ENCODE measurements at places on chromosomes 16 and 17.

- DNase-seq: no peak
These were observed 91.4 kb upstream of the SALL1 start for GRCh38 chr16:51242296-51242994.

DNA sequence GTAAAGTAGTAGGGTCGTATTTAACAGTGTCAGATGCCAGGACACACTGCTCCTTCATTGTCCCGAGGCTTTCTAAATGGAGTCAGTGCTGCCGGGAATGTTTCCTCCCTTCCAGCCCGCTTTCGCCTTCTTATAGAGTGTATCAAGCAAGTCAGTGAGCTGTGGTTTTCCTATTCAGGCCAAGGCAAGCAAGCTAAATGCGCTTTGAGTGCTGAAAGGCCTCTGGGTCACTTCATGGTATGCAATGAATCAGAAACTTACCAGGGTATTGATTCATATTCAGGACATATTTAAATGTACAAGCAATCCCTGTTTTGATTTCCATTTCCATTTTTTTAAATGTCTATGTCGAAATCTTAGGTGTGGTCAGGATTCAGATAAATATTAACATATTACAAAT, 327.9 kb upstream of the SOX9 start:
- peak; percentile 48 for DNase-seq

GRCh38 chr17:28896884-28897768, at the start of gene FLOT2:
FLOT2 (minus strand) TSS chr17:28897733; CDS start chr17:28897574, 159 bp downstream.
- peak; percentile 39 for DNase-seq

DNA sequence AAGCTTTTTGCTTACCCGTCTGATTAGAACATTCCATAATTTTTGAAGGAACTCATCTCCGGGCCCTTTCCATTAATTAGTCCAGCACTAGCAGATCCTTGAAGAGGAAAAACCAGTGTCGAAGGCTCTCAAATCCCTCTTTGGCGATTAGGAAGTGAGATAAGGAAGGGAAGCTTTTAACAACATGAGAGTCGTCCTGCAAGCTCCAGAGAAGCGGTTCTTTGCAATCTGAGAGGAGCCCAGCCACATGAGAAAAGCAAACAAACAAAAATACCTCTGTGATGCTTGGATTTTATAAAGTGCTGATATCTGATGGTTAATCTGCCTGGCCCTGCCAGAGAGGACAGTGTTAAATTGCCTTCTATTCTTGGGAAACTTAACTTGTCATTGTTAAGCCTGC, 339.8 kb upstream of the SALL1 start:
- DNase-seq: peak; percentile 15

DNA sequence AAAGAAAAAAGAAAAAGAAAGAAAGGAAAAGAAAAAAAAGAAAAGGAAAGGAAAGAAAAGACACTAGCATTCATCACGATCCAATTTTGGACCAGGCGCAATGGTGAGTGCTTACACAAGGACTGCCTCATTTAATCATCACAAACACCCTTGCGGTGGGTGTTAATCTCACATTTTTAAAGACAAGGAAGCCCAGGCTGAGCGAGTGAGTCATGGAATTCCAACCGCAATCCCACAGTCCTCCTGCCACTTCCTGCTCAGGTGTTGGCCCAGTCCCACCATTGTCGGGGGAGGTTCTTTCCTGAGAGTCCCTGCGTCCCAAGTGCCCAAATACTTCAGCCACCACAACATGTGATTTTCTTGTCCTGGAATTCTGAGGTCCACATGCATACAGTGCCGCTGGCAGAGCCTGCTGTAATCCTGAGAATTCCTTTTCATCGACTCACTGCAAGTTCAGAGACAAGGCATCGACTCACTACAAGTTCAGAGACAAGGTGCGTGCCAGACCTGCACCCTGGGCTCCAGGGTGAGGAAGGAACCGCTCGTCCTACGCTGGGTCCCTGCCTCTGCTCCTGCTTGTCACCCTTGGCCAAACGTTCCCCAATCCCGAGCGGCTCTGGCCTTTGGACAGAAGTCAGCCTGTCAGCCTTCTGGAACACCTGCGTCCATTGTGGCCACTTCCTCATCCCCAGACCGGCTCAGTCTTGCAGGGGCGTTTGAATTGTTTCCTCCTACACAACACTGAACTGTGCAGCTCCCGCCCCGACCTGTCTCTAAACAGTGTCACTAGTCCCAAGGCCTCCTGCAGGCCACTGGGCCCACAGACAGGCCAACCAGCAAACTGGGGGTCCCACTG, 5.8 kb downstream of the ZG16B start:
- DNase-seq: peak; percentile 98

- peak; percentile 91 for DNase-seq
These were observed 7.5 kb downstream of the UBE2Z start for GRCh38 chr17:48915459-48916282.

- DNase-seq: no peak
These were observed 35.1 kb downstream of the DDX19A start for GRCh38 chr16:70381604-70382342.

GRCh38 chr16:56102183-56102686, 89.1 kb upstream of the GNAO1 start:
- DNase-seq: peak; percentile 46

DNA sequence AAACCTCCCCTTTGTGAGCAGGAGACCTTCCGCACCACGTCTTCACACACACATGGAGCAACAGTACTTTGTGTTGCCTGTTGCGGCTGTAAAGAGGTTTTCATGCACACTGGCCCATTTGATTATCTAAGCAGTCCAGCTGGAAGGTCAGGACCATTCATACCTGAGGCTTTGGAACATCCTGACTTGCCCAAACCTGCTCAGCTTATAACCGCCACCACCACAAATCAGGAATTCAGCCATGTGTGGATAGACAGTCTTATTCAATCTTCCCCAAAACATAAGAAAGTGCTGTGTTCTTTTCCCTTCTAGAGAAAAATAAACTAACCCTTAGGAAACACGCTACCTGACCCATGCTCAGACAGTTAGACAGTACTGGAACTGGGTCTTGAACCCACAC, 81.6 kb upstream of the XYLT1 start:
- DNase-seq: no peak

DNA sequence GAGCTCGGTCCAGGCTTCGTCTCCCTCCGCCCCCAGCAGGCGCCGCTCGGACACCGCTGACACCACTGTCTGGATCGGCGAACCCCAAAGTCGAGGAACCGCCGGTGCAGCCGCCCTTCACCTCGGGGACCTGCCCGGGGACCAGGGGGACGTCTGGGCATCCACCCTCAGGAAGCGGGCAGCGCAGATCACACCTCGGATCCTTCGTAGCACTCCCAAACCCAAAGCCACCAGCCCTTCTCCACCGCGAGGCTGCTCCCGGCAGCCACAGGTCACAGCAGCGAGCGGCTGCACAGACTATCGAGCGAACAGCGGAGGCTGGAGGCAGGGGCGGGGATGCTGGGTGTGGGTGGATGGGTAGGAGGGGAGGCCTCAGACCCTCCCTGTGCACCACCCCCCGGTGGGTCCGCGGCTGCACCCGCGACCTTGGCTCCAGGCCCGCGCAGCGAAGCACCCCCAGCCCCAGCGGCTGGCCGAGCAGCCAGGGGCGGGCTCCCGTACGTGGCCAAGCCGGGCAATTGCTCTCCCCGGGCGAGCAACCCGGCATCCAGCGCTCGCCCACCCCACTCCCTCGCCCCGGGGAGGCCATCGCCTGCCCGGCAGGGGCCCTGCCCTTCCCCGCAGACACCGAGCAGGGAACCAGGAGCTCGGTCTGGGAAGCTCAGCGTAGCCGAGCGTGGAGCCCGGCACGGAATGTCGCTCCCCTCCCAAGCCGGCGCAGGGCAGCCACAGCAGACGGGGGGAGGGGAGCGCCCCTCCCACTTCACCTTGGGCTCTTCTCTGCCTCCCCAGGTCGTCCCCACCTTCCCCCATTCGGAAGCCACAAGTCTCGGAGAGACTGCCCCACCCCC, 1.0 kb downstream of the SDK2 start:
- no peak for DNase-seq

DNA sequence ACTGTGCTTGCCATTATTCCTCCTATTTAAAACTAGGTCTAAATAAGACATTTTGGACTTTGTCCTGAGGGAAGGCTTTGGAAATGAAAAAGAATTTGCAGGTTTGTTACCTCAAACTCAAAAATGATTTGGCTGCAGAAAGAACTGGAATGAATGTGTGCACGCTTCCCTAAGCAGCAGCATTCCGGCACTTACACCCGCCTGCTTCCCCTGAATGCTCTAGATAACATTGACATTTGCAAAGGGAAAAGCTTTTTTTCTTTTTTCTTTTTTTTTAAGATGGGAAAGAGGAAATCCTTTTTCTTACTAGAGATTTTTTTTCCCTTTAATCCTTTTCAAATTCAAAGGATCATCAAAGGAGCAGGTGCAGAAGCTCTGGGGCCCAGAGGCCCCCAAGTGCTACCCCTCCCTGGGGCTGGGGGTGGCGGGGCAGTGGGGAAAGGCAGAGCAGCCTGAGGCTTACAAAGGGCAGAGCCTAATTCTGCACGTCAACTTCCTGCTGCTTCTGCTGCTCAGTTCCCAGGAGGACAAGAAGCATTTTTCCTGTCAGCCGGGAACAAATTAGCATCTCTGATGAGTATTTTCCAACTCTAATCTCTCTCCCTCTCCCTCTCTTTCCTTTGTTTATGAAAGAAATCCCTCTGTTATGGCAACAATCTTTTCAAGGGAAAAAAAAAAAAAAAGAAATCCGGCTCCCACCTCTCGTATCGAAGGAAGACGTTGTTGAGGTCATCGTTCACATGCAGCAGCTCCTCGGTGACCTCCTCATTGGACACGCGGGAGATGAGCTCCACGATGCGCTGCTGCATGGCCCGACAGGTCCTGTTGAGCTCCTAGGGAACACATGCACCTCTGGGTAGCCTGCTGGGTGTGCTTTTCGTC, 32.1 kb upstream of the SREBF1 start:
- no peak for DNase-seq

DNA sequence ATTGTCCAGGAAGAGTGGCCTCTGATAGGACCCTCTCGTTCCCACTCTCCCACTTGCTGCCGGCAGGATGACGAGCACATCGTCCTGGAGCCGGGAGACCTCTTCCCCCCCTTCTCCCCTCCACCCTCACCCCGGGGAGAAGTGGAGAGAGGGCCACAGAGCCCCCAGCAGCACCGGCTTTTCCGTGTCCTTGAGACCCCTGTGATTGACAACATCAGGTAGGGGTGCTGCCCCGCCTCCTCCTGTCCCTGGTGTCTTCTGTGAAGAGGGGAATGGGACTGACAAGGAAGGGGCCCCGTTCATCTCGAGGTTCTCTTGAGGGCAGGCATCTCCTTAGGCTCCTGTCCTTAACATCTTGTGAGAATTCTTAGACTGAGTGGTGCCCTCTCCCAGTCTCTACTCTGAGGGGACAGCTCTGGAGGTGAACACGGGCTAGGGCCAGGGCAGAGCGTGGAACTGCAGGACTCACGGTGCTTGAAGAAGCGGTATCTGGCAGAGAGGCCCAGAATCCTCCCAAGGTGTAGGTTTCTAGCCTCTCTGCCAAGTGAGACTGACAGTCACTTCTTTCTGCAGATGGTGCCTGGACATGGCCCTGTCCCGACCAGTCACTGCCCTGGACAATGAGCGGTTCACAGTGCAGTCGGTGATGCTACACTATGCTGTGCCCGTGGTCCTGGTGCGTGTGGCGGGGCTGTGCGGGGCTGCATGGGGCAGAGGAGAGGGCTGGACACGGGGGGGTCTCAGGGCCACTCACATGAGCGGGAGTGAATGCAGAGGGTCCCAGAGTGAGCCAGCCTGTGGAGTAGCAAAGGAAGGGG, 26.4 kb downstream of the CASKIN2 start:
- DNase-seq: no peak

DNA sequence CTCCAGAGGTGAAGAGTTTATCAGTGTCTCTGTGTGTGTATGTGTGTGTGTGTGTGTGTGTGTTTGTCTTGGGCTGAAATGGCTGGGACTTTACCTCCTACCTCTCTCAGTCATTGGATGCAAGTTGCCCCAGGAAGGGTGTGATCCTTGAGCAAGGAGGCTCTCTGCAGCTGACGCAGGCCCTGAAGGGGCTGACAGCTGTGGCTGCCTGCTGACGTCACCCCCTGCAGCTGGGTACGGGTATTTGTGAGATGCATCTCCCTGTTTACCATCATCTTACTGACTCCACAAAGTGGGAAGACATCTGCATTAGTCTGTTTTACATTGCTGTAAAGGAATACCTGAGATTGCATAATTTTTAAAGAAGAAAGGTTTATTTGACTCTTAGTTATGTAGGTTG, 631.5 kb upstream of the RBFOX1 start:
- no peak for DNase-seq

GRCh38 chr17:28788100-28788499, 44.3 kb downstream of the TRAF4 start:
- no peak for DNase-seq

GRCh38 chr17:29723278-29724047, 100.8 kb upstream of the CORO6 start:
- no peak for DNase-seq

- DNase-seq: no peak
These were observed 11.4 kb upstream of the CDRT4 start for GRCh38 chr17:15478845-15479244.

DNA sequence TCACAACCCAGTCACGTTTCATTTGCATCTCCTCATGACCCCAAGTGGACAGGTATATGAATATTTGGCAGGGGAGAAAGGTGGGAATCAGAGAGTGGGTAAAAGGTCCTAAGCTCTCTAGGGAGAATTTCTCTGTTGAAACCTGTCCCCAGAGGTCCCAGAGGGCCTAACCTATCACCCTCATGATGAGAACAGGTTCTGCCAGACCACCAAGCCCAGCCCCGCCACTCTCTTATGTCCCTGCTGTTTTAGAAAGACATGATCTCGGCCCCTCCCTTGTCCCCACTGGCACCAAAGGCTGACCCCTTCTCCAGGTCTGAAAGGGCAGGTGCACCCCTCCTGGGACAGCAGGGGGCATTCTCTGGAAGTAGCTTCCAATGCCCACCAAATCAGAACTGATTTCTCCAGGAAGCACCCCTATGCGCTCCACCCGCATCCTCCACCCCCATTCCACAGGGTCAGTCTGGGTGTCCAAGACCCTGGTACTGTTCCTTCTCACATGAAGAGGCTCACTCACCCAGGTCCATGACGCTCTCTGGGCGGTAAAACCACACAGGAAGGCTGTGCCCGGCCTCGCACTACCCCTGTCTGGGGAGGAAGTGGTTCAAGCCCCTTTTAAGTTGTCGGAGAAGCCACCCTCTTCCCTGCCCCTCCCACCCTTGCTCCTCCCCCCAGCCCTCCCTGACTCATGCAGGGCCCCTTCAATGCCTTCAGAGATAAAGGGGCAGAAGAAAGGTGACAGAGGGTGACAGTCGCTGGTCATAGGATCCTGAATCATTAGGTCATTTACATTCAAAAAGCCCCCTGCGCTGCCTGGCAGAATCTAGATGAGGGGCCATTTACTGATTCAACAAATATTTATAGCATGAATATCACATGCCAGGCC, at the start of gene CCR7:
Gene CCR7 (minus strand): TSS at position 590 of the 886 bp plus-strand sequence. CDS start 63 bp downstream, at position 527.
- no peak for DNase-seq

GRCh38 chr17:43701318-43701743, 39.6 kb upstream of the MEOX1 start:
- peak; percentile 78 for DNase-seq

DNA sequence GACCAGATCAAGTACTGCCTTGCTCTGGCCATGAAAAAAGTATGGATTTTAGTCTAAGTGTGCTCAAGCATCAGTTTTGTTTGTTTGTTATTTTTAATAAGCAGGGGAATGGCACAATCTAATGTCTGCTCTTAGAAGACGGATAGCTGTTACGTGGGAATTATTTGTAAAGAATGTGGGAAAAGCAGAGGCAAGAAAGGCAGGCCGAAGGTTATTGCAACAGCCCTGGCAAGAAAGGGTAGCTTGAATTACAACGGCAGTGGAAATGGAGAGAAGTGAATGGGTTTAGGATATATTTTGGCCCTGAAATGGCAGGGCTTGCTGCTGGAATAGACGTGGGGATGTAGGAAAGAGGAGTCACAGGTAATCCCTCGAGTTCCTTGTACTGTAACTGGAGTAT, 987 bp upstream of the HASPIN start:
- DNase-seq: peak; percentile 36

Measured in EH (cell line).